Activated CD4-positive, alpha-beta T cell treated with anti-CD3 and anti-CD28 coated beads for 24 hours (primary cell): ENCODE measurements at places on chromosomes 1 and 21.

GRCh38 chr1:29876902-29877301 is 640.6 kb downstream of the PTPRU start:
- DNase-seq, result no peak

GRCh38 chr1:182185842-182186756 is 124.6 kb upstream of the ZNF648 start:
- no peak for DNase-seq

DNA sequence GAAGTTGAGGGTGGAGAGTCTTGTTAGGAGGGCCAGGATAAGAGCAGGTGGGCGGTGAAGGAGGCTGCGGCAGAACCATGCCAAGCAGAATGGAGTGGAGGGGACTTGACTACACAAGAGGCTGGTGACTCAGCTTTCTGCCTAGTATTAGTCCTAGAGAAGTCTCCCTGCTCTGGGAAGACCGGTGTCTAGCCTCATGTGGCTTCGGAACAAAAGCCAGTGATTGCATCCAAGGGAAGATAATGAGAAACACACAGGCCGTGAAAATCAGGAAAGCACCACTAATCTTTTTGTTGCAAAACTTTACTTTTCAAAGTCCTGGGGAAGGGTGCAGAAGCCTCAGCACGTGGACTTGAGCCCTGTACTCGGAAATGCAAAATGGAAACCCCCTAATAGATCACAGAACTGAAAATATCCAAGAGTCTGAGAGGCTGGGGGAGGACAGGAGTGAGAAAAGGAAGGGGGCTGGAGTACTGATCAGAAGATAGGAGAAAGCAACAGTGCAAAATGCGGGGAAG is 31.4 kb downstream of the DDR2 start:
- DNase-seq, result no peak

- DNase-seq, result no peak
Measured at GRCh38 chr1:224737353-224737727, 121.2 kb downstream of the CNIH3 start.

GRCh38 chr1:107532318-107532717 is 391.5 kb downstream of the NTNG1 start:
- DNase-seq, result no peak

DNA sequence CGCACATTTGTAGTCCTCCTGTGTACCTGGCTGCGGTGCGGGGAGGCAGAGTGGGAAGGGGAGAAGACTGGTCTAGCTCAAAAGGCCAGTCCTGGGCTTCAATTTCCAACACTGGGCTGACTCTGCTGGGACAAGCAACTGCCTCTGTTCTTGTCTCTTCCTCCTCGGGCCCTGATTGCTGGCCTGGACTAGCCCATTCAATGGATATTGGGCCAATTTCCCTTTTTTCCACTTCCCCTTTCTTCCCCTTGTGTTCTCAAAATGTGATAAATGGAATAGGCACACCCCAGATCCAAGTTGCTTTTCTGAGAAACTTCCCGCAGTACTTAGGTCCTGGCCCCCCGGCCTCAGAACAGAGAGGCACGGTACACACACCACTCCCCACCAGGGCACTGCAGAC is 48.2 kb downstream of the SPSB1 start:
- no peak for DNase-seq

- DNase-seq, result no peak
Measured at GRCh38 chr21:27759091-27759659, 792.3 kb upstream of the ADAMTS5 start.

GRCh38 chr1:66532214-66532613 is 1.7 kb upstream of the SGIP1 start:
- no peak for DNase-seq

DNA sequence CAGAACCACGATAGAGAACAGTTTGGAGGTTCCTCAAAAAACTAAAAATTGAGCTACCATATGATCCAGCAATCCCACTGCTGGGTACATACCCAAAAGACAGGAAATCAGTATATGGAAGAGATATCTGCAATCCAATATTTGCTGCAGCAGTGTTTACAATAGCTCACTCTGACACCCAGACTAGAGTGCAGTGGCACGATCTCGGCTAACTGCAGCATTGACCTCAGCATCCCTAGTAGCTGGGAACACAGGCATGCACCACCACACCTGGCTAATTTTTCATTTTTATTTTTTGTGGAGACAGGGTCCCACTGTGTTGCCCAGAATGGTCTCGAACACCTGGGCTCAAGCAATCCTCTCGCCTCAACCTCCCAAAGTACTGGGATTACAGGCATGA is 13.1 kb downstream of the TTC13 start:
- no peak for DNase-seq

DNA sequence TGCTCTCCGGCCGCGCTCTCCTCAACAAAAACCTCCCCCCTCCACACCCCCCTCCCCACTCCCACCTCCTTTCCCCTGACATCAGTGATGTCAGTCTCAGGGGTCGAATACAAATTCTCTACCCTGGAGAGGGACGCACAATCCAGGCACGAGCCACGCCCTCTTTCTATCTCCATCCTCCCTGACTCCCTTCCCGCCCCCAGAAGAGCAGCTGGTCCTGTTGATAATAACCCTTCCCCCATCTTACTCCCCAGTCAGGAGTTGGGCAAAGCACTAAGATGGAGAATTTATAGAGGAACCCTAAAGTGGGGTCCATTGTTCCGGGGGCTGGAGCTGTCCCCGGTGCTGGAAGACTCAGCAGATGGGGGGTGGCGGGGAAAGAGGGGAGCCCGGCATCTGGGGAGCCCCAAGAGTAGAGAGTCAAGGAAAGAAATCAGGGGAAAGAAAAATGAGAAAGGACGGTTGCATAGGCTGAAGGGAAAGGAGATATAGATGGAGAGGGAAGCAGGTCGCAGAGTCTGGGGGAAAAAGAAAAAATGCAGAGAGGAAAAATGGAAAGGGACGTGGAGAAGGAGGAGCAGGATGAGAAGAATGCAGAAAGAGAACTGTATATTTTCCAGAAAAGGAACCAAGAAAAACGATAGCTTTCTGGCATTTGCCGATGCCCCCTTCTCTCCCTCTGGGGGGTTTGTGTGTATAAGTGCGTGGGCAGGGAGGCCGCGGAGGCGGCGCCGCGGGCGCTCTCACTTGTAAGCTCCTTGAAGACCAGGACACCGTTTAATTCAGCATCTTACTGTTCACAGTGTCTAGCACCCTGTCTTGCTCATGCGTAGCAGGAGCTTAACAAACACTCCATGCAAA is at the start of gene CELF3:
Gene CELF3 (minus strand): TSS at position 33 of the 861 bp plus-strand sequence. CDS start 783 bp downstream, outside the sequence.
- DNase-seq, result no peak

DNA sequence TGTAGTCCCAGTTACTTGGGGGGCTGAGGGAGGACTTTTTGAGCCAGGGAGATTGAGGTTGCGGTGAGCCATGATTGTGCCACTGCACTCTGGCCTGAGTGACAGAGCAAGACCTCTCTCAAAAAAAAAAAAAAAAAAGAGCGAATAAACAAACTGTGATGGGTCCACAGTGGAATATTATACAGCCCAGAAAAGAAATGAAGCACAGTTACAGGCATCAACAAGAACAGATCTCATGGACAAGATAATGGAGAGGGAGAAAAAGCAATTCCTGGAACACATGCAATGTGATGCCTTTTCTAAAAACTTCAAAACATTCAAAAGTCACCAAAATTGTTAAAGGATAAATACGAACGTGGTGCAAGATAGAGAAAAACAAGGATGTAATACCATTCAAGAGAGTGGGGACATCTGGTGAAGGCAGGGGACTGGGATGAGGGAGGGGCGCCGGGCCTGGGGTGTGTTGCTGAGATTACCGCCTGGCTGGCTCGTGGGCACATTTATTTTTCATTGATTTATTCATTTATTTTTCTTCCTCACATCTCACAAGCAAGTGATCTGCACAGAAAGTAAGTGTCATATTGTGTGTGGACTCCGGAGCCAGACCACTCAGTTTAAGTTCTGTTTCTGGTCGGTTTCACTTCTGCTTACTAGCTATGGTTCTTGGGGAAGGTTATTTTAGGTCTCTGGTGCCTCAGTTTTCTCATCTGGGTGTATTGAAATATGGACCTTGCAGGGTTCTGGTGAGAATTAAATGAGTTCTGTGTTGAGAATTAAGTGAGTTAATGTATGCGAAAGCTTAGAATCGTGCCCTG is 30.1 kb downstream of the ABCG1 start:
- no peak for DNase-seq

GRCh38 chr1:61254634-61255357 is 172.4 kb downstream of the NFIA start:
- DNase-seq, result no peak

- DNase-seq, result no peak
Measured at GRCh38 chr1:96660503-96660902, 61.1 kb upstream of the PTBP2 start.

DNA sequence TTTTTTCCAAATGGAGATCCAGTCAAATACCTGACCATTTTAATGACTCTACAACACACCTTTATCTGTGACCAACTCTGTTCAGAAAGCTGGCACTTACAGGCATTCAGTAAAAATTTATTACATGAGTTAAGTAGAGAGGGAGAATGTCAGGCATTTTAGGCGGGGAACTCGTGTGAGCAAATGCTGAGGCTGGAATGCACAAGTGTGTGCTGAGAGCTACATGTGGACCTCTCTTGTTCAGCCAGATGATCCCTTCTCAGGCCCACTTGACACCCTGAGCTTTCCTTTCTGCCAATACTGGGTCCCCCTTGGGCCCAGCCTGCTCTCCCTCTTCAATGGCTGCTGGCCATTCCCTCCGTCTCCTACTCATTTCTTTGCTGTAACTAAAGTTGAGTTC is 11.7 kb downstream of the PPIH start:
- DNase-seq, result no peak

GRCh38 chr1:87706203-87706602 is 377.5 kb downstream of the LMO4 start:
- DNase-seq, result no peak

DNA sequence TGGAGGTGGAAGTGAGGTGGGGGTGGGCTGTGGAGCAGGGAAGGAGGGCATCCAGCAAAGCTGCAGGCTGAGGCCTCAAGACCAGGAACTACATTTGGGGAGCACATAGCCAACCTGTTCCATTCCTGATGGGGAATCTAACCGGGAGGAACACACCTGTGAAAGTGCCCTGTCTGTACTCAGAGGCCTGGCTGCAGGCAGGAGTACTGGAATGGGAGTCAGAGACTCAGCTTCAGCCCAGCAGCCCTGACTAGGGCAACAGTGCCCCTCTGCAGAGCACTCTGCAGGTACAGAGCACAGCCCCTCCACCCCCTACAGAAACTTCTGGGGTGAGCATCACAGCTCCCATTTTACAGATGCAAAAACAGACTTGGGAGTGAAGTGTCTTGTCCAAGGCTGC is 126.4 kb downstream of the DMRTB1 start:
- DNase-seq, result no peak

GRCh38 chr1:76279101-76279748 is 204.7 kb downstream of the ST6GALNAC3 start:
- no peak for DNase-seq

GRCh38 chr1:94555091-94555490 is 13.5 kb upstream of the F3 start:
- no peak for DNase-seq
